ENCODE measurements at places on chromosomes 5 and 9.
A peak's percentile ranks its signal among the peaks of the same experiment; 100 is the strongest.

DNA sequence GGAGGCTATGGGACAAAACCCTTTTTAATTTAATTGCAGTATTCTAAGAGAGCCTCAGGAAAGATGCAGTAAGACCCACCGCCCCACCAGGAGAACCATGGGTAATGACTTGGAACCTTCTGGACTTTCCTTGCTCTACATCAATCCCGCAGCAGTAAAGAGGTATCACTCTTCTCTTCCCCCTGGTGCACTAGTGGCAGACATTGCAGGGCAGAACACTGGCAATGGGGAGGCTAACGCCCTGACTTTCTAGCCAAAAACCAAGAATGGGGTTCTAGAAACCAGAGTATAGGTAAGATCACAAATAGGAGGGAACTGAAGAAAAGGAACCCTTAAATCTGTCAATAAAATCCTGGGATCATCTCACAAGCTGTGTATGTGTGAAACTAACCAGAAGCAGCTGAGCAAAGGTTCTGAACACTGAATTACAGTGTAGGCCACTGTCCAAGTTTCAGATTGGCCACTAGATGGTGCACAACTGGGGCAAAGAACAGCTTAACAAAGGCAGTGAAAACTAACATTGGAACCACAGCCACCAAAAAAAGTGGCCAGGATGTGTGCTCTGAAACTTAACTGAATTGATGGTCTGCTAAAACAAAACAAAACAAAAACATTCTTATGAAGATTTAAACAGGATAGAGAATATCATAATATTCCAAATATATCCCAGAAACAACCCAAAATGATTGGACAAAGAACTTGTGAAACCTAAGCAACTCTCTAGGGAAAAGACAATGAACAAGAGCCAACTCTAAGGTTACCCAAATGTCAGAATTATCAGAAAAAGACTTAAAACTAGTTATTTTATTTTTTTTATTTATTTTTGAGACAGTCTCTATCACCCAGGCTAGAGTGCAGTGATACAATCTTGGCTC lies 6.6 kb upstream of the FAM151B start:
- DNase-seq: peak; percentile 67

- DNase-seq: peak; percentile 15
These were observed 70.6 kb downstream of the C9orf50 start for GRCh38 chr9:129550199-129550839.

DNA sequence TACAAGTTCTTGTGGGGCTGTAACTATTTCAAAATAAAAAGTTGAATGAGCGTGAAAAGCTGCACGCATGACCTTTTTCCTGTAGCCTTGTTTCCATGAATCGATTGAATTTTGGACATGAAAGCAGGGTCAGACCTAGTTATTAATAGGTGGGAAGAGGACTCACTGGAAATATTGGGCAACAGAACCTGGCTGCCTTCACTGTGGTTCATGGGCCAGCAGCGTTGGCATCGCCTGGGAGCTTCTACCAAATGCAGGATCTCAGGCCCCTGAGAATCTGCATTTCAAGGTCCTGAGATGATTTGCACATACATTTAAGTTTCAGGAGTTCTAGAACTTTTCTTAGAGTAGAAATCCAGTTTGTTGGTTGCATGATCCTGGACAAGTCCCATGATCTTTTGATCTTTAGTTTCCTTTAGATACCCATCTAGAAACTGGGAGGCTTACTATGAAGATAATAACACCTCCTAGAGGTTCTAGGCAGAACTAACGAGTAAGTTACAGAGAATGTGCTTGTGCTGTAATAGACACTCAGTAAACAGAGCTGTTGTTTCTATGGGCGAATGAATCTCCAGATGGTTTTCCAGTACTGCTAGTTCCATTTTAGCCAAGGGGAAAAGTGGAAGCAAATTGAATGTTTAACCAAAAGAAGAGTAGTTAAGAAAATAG lies 12.4 kb downstream of the ANKRD33B start:
- DNase-seq: no peak

- no peak for DNase-seq
These were observed 234.6 kb downstream of the CACNA1B start for GRCh38 chr9:138112090-138112748.

DNA sequence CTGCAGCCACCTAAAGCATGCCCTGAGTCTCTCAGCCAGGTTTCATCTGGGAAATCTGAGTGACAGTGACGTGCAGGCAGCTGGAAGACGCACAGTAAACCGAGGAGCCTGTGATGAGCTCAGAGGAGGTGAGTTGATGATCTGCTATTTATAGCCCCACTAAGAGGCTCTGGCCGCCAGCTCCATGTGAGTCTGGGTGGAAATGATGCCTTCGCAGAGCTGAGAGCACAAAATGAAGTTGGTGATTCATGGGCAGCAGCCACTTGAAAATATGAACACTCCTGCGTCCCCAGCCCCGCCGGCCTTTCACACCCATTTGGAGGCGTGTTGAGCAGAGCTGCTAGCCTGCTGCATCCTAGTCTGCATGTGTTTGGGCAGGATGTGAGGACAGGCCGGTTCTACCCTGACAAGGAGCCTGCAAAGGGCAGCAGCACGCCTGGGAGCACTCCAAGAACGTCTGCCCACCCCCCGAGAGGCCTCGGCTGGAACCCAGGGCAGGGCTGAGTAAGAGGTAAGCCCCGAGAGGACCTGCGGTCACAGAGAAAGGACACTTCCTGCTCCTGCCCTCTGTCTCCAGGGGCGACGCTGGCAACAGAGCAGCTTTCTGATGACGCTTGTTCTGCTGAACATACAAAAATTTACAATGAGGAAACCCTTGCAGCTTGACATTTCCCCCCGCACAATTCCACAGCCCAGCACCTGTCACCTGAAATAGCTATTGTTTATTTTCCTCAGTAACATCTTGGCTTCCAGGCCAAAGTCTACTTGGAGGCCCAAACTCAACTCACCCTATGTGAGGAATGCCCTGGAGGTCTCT lies 25.1 kb upstream of the CDKN2AIPNL start:
- DNase-seq: peak; percentile 67

DNA sequence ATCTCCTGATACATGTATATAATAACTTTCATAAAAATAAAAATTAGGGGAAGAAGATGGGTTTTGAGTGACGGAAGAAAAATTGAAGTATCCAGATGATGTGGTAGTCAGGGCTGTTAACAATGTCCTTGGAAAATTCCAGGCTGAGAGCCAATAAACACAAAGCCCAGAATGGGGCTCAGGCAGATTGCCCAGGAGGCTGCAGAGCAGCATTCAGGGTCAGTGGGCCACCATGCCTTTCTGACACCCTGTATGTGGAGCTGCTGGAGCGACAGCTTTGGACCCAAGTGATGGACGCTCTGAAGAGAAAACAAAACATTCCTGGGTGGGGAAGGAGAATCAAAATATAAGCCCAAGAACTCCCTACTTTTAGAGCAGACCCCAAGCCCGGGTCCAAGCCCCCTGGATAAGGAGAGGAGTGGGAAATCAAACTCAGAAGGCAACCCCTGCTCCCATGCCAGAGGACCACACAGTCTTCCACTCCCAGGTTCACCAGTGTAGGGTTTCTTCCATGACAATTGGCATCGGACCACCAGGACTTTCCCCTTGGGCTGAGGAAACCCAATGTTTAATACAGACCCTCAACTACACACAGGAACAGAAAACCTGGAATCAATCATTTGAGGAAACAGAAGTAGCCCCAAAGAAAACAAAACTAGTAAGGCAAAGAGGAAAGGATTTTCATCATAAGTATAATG lies 45.7 kb upstream of the SPATA31C2 start:
- DNase-seq: no peak

GRCh38 chr9:16413509-16414016 lies 456.9 kb downstream of the BNC2 start:
- no peak for DNase-seq

GRCh38 chr5:36877667-36878391 lies 1.3 kb downstream of the NIPBL start:
- DNase-seq: peak; percentile 48
